ENCODE measurements at places on chromosomes 3 and 15.
A peak's percentile ranks its signal among the peaks of the same experiment; 100 is the strongest.

- peak; percentile 76 for DNase-seq
Observed at GRCh38 chr3:8882171-8882593, 81.1 kb downstream of the RAD18 start.

DNA sequence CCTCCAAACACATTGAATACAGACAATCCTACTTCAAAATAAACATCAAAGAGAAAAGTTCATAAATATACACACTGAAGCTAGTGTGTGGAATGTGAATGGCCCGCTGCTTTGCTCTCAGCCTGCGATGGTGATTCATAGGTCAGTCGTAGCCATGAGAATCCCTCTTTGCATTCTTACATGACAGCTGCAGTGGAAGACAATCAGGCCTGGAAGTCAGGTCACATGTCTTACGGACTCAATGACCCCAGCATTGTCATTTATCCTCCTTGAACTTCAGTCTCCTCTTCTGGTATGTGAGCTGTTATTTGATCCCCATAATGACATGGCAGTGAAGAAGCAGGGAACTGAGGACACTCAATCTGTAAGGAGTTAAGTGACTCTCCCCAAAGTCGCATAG lies 217.8 kb upstream of the EOMES start:
- peak; percentile 47 for DNase-seq

GRCh38 chr3:105762749-105763658 lies 105.8 kb downstream of the CBLB start:
- no peak for DNase-seq

- DNase-seq, result no peak
Observed at GRCh38 chr15:45395943-45396342, 17.6 kb upstream of the GATM start.

DNA sequence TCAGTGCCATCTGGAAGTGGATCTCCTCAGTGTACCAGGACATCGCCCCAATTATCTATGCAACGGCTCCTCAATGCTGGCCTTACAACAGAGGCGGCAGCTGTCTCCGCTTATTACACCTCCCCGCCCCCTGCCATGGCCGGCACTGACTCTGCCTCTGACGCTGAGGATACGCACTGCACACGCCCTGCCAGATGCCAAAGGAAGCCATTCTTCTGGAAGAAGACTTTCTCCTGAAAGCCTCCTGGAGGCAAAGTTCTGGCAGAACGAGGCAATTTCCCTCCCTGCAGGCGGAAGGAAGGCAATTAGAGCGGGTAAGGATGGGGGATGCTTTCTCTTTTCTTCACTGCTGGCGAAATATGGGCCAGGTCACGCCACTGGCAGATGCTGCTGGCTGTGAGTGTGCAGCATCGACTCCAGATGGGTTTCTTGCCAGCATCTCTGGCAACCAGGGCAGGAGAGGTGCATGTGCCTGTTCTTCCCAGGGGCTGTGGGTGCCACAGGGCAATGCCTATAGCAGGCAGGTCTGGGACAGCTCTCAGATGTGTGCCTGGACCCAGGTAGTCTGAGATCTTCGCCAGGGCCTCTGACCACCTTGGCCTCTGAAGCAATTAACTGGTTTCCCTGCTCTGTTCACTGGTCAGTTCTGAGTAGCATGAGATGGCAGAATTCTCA lies 62.2 kb upstream of the MRPS22 start:
- DNase-seq, result peak; percentile 77

DNA sequence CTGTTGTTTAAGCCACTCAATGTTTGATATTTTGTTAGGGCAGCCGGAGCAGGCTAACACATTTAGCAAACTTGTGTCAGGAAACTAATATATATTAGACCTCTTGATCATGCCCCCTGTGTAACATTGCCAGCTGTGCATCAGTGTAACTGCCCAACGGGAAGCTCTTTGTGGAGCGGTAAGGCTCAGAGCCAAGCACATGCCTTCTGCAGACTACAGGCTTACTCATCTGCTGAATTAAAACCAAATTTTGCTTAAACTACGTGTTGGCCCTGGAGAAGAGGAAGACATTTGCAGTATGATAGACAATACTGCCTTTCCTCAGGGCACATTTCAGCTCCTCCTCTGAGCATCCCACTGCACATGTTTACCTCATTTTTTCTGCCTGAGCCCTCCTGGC lies 50.5 kb upstream of the KCNMB2 start:
- DNase-seq, result peak; percentile 53

Measured in EL (cell line).